ENCODE measurements at places on chromosomes 1 and 21.

- DNase-seq = no peak
Measured at GRCh38 chr21:41771625-41771945, 4.7 kb upstream of the RIPK4 start.

DNA sequence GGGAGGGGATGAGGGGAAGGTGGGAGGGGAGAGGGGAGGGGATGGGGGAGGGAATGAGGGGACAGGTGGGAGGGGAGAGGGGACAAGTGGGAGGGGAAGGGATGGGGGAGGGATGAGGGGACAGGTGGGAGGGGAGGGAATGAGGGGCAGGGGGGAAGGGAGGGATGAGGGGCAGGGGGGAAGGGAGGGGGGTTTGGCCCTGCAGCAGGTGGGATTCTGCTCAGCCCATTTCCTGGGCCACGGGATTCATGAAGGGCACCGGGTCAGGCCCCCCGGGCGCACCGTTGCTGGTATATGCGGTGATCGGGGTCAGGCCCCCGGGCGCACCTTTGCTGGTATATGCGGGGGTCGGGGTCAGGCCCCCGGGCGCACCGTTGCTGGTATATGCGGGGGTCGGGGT lies 15.1 kb upstream of the SAMD11 start:
- no peak for DNase-seq

DNA sequence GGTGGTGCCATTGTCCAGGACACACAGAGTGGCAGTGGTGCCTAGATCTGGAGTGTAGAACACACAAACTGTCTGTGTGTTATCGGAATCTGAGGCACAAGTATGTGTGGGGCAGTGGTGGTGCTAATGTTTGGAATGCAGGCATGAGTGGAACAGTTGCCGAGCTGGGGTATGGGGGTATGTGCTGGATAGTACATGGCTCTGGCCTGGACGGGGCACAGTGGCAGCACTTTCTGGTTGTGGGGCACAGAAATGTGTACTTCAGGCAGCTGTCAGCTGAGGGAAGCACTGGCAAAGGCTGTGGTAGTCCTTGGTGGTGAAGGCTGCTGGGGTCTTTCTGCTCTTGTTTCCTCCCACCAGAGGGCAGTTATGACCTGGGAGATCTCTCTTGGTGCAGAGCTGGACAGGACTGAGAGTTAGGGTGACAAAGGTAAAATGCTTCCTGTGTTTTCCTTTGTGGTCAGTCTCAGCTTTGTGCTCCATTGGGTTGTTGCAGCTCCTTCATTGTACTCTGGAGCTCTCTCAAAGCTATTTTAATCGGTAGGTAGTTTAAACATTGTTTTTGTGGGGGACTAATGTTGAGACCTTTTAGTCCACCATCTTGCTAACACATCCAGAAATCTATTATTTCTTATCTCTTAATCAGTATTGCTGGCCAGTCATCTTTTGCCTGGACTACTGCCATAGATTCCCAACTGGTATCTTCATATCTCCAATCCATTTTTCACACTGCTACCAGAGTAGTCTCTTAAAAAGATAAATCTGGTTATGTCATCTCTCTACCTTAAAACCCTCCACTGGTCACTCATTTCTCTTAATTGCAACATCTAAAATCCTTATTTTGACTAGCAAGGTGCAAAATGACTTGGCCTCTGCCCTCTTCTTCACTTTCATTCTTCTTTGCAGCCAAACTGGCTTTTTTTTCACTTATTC lies 83.9 kb upstream of the NBPF4 start:
- no peak for DNase-seq

- no peak for DNase-seq
Measured at GRCh38 chr1:15718199-15718601, 17.9 kb upstream of the SLC25A34 start.

GRCh38 chr1:203178821-203179666 lies 3.4 kb upstream of the MYBPH start:
- no peak for DNase-seq

- no peak for DNase-seq
Measured at GRCh38 chr1:156812293-156812990, 4.2 kb downstream of the SH2D2A start.

- no peak for DNase-seq
Measured at GRCh38 chr21:41130883-41131282, 37.1 kb upstream of the BACE2 start.

Measured in bone marrow (tissue), 2 donors.